ENCODE measurements at places on chromosomes 3 and 15.
A peak's percentile ranks its signal among the peaks of the same experiment; 100 is the strongest.

- no peak for DNase-seq
Measured at GRCh38 chr3:59796456-59796855, 746.6 kb upstream of the CFAP20DC start.

DNA sequence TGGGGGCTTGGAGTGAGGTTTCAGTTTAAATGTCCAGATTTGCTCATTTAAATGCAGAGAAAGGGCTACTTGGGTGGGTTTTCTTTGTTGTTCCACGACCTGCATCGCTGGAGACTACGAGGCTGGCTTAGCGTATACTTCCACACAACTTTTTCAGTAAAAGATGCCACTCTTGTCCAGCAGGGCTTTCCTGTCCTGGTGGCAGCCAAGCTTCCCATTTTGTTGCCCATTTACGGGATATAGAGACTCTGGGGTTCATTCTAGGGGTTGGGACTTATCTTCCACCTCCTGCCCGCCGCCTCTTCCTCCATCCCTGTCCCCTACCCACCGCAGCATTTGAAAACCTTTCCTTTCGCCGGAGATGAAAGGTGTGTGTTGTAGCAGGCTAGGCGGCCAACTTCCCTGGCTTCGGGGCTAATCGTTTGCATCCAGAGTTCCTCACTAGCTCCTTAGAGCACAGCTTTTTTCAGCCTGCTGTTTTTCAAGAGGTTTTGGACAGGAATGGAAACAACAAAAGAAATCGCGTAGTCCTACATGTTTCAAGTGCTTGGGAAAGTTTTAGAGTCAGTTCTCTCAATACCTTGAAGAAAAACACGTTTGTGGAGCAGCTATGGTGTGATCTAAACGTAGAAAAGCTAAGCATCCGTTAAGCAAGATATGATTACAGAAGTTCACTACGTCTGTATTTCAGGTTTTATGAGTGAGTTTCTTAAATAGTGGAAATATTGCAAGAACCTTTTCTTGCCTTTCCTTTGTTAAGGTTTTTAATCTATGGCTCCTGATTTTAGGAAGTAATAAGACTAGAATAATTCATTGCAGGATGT is 843 bp downstream of the CHRNA5 start:
- peak; percentile 17 for DNase-seq

- no peak for DNase-seq
Measured at GRCh38 chr3:196166741-196167140, 44.5 kb downstream of the ZDHHC19 start.

- no peak for DNase-seq
Measured at GRCh38 chr3:60893946-60894345, 357.3 kb downstream of the FHIT start.

DNA sequence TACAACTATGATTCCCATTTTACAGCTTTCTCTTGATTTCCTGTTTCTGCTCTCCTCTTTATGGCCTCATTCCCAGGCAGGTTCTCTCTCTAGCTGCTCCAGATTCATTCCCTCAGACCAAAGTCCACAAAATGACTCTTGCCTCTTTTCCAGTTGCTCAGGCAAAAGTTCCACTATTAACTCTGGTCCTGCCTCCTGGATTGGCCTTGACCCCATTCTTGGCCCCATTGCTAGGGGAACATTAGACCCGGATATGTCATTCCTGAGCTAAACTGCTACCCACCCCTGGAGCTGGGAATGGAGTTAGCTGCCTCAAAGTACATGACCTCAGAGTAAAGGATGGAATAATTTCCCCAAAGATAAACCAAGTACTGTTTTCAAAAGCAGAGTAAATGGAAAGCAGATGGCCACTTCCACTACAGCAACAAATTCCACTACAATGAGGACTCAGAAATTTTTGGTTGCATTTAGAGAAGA is 73.0 kb upstream of the GAP43 start:
- no peak for DNase-seq

Data from myocyte (in vitro differentiated cells).